CD4-positive, alpha-beta T cell treated with Interleukin-17A for 1 hour (primary cell): ENCODE measurements at places on chromosomes 5 and 9.

DNA sequence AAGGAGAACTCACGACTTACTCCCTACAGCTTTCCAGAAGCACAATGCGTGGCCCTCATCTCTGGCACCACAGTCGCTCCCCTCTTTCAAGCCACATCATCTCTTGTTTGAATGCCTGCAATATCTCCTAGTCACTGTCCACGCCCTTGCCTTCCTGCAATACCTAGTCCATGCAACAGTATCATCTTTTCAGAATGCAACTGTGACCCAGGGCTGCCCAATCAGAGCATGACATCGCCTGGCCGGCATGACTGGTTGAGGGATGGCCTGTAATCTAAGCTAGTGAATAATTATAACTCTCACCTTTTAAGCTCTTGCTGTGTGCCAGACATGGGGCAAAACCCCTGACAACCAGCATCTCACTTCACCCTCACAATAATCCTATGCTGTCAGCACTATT lies 52.5 kb upstream of the CPEB4 start:
- DNase-seq = no peak

GRCh38 chr9:112273876-112274275 lies 59.5 kb downstream of the PTBP3 start:
- no peak for DNase-seq

- no peak for DNase-seq
Observed at GRCh38 chr9:96460882-96461281, 10.9 kb downstream of the HABP4 start.

- DNase-seq = no peak
Observed at GRCh38 chr9:86983620-86984259, 36.4 kb upstream of the GAS1 start.

DNA sequence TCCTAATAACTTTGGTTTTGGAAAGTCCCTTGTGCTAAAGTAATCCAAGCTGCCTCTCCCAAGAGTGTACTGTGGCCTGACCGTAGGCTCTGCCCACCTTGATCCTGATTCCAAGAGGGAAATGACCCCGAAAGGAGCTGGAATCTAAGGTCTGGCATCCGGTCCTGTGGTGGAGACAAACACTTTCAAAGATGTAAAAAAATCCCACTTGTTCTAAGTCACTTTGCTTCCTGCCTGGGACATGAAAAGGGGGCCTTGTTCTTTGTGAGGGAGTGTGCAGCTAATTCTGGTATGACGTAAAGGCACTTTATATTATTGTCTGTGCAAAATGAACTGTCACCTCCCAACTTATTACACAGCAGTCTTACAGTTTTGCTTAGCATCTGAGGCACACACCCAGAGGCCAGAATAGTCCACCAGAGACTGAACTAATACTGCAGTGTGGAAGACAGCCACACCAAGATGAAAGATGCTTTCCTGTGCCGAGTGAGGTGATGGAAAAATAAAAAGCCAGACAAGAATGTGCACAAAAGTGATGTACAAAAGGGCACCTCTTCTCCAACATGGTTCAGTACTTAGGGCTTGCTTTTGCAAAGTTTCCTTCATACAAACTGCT lies 128.7 kb downstream of the SLC12A2 start:
- DNase-seq = no peak

DNA sequence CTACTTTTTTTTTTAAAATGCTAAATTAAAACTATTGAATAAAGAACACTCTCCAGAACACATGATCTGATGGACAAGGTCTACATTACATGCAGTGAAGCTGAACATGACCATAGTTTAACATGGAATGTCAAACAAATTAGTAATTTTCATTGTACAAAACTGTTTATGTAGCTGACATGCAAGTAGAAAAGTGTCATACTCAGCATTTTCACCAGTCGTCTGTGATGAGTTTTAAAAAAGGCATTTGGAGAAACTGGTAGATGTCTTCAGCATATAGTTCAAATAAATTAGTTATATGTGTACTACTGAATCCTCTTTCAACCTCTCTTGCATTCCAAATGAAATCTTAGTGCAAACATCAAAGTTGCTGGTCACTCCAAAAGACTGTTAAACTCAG lies 301.9 kb downstream of the FER start:
- no peak for DNase-seq

- no peak for DNase-seq
Observed at GRCh38 chr5:8844206-8844605, 701.7 kb downstream of the SEMA5A start.

- DNase-seq = no peak
Observed at GRCh38 chr5:18068826-18069225, 434.6 kb downstream of the TAF11L14 start.

DNA sequence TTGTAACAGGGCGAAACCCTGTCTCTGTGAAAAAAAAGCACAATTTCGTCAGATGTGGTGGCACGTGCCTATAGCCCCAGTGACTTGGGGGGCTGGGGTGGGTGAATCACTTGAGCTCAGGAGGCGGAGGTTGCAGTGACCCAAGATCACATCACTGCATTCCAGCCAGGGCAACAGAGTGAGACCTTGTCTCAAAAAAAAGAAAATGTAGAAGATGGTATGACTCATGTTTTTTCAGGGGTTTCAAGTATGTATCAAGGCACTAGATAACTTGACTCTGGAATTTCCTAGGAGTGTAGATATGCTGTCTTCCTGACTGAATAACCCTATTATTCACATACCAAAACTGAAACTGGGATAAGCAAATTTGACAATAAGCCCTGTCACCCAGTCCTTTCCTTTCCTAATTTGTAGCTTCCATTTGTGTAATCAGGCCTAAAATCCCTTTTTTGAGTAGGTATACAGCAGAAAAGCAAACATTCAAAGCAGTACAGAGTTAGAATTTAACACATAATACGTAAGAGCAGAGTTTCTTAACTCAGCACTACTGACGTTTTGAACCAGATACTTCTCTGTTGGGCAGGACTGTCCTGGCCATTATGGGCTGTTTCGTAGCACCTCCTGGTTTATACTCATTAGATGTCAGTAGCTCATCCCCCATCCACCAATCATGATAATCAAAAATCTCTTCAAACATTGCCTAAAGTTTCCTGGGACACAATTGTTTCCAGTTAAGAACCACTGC lies 17.3 kb upstream of the ANKRD18B start:
- DNase-seq = no peak

DNA sequence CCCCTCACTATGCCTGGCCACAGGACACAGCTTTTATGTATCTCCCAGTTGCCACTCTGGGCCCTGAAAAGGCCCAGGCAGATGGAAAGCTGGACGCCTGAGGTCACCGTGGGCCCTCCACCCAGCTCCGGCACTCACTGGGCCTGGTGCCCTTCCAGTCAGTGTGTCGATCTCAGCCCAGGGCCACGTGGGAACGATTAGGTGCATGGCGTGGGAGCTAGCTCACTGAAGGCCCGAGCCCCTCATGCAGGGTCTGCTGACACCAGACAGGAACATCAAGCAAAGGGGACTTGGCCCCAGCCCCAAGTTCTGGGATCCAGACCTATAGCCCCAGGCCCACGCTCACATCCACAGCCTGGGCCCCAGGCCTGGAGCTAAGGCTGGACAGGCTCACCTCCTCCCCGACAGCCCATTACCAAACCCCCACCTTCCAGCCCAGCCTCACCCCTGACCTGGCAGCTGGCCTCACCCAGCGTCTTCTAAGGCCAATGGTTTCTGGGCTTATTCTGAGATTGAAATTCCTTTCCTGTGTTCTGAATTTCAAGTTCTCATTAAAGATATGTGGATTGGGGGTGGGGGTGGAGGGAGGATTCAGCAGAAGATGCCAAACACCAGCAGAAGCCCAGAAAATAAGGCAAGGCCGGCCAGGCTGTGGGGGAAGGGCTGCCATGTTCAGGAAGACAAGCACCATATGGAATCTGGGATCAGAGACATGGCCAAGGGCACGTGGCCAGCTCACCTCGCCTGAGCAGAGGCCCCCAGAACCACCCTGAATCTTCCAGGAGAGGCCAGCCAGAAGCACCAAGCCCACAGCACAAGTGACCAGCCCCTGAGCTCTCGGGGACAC lies 74.5 kb downstream of the ADAMTS2 start:
- DNase-seq = no peak

GRCh38 chr9:5947912-5948311 lies 57.2 kb downstream of the MLANA start:
- no peak for DNase-seq

GRCh38 chr5:55638455-55638854 lies 73.7 kb downstream of the SLC38A9 start:
- DNase-seq = no peak

GRCh38 chr9:31848505-31849285 lies 535.7 kb upstream of the ACO1 start:
- DNase-seq = no peak

- no peak for DNase-seq
Observed at GRCh38 chr9:108530141-108530540, 325.6 kb downstream of the ACTL7B start.

- no peak for DNase-seq
Observed at GRCh38 chr9:127221695-127222094, 42.9 kb upstream of the GARNL3 start.

GRCh38 chr5:1161833-1162229 lies 39.6 kb upstream of the SLC6A19 start:
- DNase-seq = no peak

GRCh38 chr5:177489119-177489716 lies 8.2 kb downstream of the PDLIM7 start:
- DNase-seq = no peak

DNA sequence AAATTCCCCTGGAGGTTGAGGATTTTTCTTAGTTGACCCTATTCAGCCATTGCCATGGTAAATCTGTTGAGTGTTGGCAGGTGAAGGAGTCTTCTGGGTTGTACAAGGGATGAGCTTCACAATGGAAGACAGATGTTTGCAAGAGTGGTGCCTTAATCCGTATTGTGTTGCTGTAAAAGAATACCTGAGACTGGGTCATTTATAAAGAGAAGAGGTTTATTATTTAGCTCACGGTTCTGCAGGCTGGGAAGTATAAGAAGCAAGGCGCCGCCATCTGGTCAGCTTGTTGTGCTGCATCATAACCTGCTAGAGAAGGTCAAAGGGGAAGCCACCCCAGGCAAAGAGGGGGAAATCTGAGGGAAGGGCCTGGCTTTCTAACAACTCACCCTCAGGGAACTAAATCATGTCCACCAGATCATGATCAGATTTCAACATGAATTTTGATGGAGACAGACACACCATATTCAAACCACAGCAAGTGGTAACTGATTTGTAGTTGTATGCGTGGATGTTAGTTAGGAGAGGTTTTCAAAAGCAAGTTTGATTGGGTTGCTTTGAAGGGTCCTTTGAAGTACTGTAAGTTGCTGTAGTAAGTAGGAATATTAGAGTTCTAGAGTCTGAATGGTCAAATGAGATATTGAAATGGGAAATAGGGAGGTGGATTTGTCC lies 2.5 kb downstream of the TNPO1 start:
- DNase-seq = peak; percentile 67

GRCh38 chr5:94192658-94193391 lies 425.6 kb downstream of the KIAA0825 start:
- no peak for DNase-seq

DNA sequence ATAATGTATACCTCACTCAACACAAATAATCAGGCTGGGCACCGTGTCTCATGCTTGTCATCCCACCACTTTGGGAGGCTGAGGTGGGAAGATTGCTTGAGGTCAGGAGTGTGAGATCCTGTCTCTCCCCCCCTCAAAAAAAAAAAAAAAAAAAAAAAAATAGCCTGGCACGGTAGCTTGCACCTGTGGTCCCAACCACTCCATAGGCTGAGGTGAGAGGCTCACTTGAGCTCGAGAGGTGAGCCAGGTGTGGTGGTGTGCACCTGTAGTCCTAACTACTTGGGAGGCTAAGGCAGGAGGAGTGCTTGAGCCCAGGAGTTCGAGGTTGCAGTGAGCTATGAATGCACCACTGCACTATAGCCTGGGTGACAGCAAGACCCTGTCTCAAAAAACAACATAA lies 9.6 kb upstream of the ETF1 start:
- DNase-seq = no peak

DNA sequence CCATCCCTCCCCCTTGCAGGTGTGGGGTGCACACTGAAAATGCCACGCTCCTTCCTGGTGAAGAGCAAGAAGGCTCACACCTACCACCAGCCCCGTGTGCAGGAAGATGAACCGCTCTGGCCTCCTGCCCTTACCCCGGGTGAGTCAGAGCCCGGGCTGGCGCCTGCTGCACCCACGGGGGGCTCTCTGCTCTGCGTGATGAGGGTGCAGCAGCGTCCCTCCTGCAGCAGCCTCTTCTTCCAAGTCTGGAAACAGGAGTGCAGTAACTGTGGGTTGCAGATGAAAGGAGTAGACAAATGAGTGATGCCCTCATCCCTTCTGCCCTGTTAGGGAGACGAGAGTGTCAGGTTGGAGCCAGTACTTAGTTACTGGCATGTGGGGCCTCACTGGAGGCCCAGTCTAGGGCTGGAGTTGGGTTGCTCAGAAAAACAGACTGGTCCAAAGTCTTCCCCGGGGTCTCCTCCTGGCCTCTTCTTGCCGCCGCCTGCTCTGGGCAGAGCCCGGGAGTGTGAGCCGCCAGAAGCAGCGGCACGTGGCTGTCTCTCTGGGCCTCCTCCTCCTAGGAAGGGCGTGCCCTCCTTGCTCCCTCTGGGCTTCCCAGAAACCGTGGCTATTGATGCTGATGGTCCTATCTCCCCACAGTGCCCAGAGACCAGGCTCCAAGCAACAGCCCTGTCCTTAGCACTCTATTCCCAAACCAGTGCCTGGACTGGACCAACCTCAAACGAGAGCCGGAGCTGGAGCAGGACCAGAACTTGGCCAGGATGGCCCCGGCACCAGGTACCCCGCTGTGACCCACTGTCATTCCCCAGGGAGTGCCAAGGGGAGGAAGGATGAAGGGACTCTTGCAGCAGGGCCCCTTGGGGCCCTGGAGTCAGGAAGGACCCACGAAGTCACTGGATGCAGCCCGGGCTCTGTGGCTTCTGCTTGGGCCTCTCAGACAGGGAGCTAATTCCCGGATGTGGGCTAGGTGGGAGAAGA lies 8.4 kb downstream of the GFI1B start:
- DNase-seq = no peak

- DNase-seq = no peak
Observed at GRCh38 chr5:132868754-132869153, 2.3 kb downstream of the UQCRQ start.

- no peak for DNase-seq
Observed at GRCh38 chr5:122561209-122561608, 213.7 kb upstream of the SNX2 start.

GRCh38 chr9:129637673-129638439 lies 4.1 kb downstream of the ASB6 start:
- no peak for DNase-seq

DNA sequence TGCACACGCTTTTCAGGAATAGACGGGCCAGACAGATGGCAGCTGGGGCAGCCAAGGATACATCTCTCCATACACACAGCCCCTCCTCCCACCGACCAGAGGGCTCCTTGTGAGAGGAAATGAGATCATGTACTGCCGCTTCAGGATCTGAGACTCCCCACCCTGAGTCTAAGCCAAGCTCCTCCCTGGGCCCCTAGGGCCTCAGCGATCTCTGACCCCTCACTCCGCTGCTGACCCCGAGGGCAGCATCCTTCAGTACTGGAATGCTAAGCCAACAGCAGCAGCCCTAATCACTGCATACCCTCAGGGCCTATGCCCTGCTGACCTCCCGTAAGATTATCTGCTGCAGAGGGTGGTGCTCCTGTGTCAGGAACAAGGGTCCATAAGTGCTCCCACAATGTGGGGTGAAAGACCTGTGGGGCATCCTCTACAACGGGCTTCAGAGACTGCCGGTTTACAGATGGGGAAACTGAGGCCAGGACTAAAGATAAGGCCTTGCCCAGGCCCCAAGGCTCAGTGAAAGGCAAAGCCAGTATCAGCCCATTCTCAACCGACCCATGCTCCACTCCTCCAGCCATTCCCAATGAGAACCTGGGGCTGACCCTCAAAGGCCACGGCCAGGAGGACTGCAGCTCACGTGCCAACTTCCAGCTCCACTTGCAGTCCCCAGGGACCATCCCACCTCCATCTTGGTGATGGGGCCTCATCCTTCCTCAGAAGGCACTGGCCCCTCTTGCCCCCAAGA lies 37.5 kb downstream of the BICD2 start:
- no peak for DNase-seq
